Left renal cortex interstitium (tissue), 4 donors: ENCODE measurements at places on chromosomes 1 and 21. TPM values are rescaled to one million over a fixed set of nuclear protein-coding genes. Genes with fewer than 3 reads are reported as not detected.

The CENPL gene
- 12.2 TPM for polyA plus RNA-seq

The SCP2 gene
- polyA plus RNA-seq: 159 TPM

The COL11A1 gene
- polyA plus RNA-seq: 4.3 TPM

DNA sequence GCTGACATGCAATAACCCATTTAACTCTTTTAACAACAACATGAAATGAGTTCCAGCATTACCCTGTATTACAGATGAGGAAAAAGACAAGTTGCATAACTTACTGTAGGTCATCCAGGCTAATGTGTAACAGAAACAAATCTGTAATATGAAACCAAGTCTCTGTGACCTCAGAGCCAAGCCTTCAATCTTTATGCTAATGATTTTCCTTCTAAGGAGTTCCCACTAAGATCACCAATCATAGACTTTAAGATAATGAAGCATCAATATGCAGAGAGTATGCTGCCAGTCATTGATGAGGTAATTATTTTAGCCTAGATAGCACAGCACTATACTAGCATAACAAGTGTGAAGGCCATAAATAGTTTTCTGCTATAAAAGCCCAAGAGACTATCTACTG, 35.6 kb upstream of the RNPC3 start:
- no peak for DNase-seq

DNA sequence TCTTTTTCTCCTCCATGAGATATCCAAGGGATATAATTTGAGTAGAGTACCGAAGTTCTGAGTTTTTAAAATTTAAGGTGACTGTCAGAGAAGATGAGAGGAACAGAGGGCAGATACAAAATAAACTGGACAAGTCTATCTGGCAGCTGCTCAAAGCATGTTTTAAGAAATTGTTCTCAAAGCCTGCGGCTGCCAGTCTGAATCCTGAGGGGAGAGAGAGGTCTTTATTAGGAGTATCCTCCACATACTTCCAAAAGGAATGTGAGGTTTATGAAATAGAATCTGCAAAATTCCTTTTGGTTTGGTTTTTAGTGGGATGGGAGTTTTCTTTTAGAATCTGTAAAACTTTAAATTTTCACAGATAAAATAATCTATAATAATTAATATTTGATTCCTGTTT, 41.3 kb downstream of the TTC13 start:
- no peak for DNase-seq

- no peak for DNase-seq
Observed at GRCh38 chr1:108077991-108078390, 113.0 kb upstream of the VAV3 start.

- no peak for DNase-seq
Observed at GRCh38 chr1:231487019-231487418, 41.5 kb upstream of the TSNAX start.

GRCh38 chr1:60935599-60936110, 146.7 kb upstream of the NFIA start:
- no peak for DNase-seq

GRCh38 chr1:5526822-5527551, 465.2 kb downstream of the NPHP4 start:
- no peak for DNase-seq

- no peak for DNase-seq
Observed at GRCh38 chr1:94100129-94100784, 20.7 kb downstream of the ABCA4 start.

DNA sequence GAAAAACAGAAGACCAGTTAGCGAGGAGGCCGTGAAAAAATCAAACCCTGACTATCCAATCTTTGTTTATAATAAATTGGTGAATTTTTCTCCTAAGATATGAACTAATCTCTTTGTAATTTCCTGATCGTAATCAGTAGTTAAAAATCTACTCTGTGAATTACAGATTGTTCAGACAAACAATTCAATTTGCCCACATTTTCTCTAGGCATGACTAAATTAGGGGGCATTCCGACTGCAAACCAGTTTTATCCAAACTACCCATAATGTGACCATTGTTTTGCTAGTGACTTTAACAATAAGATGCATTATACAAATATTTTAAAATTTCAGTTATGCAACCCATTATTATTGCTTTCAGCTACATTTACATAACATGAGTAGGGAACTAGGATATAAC, 546.9 kb upstream of the ADAMTS5 start:
- DNase-seq: no peak
